ENCODE measurements at places on chromosomes 3 and 15.

DNA sequence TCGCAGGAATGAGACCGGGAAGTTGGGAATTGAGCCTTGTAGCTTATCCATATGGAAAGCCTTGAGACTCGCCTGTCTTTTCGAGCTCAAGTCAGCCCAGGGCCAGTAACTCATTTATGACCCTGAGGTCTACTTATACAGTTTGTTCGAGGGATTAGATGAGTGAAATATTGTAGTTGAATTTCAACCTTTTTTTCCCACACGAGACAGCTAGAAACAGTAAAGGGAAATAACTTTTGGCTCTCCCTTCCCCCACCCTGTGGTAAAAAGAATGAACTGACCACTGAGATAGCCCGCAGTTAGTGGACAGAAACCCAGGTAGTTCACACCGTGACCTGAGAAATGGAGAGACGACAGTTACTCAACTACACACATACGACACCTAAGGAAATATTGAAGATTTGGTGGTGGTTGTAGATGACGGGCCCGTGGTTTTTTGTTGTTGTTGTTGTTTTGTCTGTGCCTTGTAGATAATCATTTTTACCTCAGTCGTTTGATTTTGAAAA is 841 bp downstream of the EIF3J start:
- DNase-seq, result no peak

- peak; percentile 68 for DNase-seq
These were observed 61.4 kb downstream of the SMAD6 start for GRCh38 chr15:66763186-66764071.

- no peak for DNase-seq
These were observed 250.8 kb upstream of the CBLB start for GRCh38 chr3:106119614-106120082.

- no peak for DNase-seq
These were observed 55.7 kb downstream of the PXYLP1 start for GRCh38 chr3:141287326-141287725.

DNA sequence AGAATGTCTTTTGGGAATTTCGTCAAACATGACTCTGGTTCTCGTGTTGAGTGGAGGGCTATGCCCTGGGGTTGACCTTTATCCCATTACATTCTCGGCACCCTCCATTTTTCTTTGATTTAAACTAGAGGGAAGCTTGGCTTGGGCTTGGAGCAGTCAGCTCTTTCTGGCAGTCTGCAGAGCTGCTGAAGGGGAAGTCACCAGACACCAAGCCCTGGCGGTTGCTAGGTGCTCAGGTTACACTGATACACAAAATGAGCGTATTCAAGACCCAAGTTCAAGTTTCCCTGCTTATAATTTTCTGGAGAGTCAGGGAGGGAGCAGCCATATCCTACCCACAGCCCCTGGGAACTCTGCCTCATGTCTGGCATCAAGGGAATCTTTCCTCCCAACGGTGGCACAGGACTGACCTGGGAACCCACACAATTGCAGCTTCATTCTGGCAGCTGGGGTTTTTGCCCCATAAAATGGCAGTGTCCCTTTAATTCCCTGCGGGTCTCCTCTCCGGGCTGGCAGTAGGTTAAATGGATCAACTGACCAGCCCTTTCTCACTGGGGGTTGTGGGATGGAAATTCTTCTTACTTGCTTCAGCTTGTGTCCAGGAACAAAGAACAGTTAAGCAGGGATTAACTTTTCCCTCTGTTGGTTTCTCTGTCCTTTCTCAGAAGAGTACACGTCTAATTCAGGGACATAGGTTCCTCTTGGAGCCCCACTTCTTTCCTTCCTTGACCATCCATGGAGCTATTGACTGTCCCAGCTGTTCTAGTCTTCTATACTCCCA is 110.0 kb upstream of the DLG1 start:
- DNase-seq, result no peak

GRCh38 chr3:15967577-15967976 is 169.8 kb upstream of the ANKRD28 start:
- no peak for DNase-seq

GRCh38 chr15:91291673-91292072 is 191.6 kb downstream of the SV2B start:
- DNase-seq, result no peak

DNA sequence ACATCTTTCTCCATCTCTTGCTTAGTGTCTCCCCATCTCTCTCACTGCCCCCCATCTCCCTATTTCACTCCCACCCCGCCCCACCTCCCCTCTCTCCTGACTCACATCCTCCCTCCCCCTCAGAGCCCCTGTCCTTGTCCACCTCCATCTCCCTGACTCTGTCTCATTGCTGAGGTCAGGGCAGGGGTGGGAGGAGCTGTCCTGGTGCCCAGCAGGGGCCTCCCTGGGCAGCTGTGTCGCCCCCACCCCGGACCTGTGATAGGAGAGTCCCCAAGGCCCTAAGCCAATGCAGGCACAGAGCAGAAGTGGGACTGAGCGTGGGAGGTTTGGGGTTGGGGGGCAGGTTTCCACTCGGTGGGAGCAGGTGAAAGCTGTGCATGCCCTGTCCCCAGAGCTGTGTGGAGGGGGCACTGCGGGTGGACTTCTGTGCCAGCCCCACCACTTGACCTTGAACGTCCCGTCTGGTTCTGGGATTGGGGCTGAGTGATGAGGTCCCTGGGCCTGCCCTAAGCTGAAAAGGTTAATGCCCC is 210.8 kb downstream of the TBC1D2B start:
- no peak for DNase-seq

- DNase-seq, result no peak
These were observed 325.7 kb downstream of the CNTN3 start for GRCh38 chr3:74288761-74289160.

GRCh38 chr3:63762180-63762579 is 56.9 kb upstream of the C3orf49 start:
- DNase-seq, result peak; percentile 45

GRCh38 chr3:13288732-13289718 is 131.1 kb downstream of the NUP210 start:
- DNase-seq, result no peak

- DNase-seq, result no peak
These were observed 40.7 kb downstream of the FEM1B start for GRCh38 chr15:68318008-68318835.

- DNase-seq, result no peak
These were observed 269.8 kb downstream of the THSD4 start for GRCh38 chr15:71385026-71385425.

GRCh38 chr3:115803661-115804060 is 180.4 kb downstream of the GAP43 start:
- DNase-seq, result no peak

GRCh38 chr3:126911162-126912026 is 71.5 kb upstream of the PLXNA1 start:
- DNase-seq, result peak; percentile 97

DNA sequence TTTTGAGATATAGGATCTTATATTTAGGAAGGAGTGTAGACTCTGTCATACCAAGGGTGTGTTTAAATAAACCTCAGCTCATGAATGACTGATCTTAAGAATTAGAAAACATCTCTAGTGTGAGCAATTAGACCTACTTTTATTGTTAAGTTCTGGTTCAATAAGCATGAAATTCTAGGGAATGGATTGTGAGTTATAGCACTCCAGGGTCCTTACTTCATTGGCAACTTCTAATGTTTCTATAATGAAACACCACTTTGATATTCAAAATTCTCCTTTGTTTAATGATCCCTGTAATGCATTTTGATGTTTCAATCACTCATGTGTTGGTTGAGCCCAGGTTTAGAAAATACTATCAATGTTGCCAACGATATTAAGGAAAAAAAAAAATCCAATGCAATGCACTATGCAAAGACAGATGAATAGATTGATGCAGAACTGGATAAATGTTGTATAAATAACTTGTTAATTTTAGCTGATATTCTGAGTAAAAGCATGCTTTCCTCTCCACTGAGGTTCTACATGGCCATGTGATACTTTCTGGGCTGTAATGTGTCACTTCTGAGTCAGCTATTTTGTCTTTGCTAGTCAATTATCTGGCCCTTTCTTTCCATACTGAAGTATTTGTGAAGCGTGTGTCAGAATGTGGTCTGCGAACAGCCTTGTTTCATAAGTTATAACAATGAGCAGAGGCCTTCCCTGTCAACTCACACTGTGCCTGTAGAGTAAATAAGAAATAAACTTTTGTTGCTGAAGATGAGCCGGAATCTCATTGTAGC is 1035.9 kb downstream of the PLOD2 start:
- no peak for DNase-seq

DNA sequence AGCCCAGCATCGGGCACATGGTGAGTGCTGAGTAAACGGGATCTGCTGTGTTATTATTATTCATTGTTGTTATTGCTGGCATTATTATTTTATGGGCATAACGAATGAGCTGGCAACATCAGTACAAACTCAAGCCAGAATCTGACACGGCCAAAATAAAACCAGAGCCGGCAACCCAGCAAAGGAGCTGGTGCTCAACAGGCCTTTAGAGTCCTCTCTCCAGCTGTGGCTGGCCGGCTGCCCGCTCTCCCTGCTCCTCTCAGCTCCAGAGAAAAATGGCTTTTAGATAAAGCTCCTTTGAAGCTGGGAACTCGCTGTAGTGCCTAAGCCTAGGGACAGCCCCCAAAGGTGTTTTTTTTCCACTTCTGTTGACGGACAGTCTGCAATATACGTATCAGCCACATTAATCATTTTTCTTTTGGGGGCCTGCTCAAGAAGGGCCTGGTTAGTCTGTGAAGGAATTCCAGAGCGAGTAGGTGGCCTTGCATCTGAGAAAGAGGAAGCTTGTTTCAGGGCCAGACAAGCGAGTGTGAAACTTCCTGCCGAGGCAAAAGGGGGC is 193.9 kb upstream of the UBE2E1 start:
- peak; percentile 50 for DNase-seq

DNA sequence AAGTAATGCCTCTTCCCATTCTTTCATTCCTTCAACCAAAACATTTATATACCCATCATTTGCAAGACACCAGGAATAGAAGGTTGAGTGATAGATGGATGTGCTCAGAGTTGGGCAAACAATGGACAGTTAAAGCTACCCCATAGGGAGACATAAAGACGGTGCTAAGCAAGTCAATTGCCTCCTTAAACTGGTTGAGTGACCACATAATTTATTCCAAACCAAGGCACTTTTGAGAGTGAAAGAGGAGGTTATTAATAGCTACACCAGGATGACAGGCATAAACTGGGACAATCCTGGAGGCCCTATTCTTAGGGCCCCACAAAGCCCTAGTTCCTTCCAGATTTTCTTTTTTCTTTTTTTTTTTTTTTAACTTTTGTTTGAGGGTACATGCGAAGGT is 21.4 kb upstream of the DYNC1LI1 start:
- DNase-seq, result no peak

DNA sequence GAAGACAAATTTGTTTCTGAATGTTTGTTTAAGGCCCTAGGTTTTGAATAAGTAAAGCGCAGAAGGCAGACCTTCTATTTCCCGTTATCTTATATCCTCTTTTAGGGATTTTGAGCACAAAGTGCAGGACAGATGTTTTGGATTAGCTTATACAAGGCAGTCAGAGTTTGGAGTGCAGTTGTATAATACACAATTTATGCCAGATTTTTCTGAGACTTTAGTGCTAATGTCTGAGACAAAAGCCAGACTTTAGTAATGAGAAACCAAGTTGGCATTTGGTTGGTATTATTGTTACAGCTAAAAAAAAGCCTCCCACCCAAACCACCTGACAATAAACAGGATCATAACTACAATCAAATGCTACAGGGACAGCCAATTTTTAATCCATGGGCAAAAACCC is 309.9 kb upstream of the SATB1 start:
- no peak for DNase-seq

DNA sequence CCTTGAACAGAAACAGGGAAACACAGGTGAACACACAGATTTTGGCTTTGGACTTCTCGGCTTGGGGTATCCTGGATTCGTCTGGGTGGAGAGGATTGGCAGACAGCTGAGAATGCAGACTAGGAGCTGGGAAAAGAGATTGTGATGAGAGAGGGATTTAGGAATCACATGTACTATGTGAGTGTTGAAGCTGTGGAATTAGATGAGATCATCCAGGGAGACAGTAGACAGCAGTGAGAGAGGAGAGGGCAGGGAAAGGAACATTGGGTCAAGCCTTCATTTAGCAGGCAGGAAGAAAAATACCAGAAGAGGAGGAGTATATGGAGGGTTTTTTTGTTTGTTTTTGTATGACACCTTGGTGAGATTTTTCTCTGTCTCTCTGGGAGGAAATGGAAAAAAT is 262.1 kb upstream of the TBL1XR1 start:
- no peak for DNase-seq

GRCh38 chr15:80584973-80585525 is 110.1 kb upstream of the ABHD17C start:
- DNase-seq, result no peak

DNA sequence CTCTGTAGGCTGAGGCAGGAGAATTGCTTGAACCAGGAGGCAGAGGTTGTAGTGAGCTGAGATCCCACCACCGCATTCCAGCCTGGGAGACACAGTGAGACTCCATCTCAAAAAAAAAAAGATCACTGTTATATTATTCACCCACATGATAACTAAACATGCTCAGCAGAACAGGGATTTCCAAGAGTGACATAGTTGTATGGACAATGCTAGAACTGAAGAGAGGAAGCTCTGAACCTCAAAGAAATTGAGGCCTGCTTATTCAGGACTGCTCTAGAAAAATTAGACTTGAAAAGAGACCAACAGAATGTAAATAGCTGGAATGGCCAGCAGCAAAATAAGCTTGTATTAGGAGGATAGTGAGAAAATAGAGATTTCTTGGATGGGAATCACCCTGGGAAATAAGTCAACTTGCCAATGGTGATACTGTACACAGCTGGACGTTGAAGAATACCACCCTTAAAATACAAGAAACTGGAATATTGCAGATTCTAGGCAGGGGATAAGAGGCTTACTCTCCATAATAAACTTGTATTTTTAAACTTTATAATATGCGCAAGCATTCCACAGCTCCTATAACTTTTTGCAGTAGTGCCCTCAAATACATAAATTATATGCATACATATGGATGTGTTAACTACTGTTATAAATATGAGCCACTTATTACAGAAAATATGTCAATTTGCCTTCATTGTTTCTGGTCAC is 28.2 kb downstream of the PIK3CB start:
- no peak for DNase-seq

- DNase-seq, result peak; percentile 21
These were observed 412.7 kb downstream of the ERC2 start for GRCh38 chr3:56055546-56055945.

- no peak for DNase-seq
These were observed 138.8 kb upstream of the PLXND1 start for GRCh38 chr3:129745253-129745652.

DNA sequence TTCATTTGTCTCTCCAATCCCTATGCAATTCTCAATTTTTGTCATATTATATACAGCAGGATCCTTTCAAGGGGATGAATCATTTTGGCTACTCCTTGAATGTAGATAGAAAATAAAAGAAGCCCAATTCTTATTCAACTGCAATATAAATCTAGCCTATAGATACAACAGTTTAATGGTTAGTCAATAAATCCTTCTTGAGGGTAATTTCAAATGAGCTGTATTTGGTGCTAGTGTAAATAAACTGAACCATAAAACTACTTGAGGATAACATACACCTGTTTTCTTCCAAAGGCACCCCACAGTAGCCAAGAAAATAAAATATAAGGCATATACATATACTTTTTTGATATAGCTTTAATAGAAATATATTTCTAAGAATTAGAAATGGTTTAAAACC is 830.3 kb downstream of the ROBO1 start:
- no peak for DNase-seq

Data from SJSA1 (cell line).